RWPE1 (cell line): ENCODE measurements at places on chromosomes 3 and 15.

DNA sequence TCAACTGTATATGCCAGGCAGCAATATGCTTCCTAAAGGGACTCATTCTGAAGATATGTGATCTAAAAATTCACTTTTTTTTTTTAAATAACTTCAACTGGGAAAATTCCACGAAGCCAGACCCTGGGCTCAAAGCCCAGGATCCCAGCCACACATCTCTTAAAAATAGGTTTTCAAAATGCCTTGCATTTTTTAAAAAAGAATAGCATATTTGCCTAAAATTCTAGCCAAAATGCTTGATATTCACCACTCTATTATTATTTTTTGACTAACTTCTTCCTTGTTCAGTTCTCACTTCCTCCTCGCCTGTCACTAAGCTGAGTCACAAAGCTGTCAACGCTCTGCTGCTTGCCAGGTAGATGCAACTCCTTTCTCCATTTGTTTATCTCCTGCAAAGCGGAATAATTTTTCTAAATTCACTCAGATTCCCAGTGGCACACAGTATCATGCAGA lies 28.0 kb upstream of the VGLL4 start:
- no peak for DNase-seq

- peak; percentile 35 for DNase-seq
Measured at GRCh38 chr15:51736751-51737521, 519 bp downstream of the LYSMD2 start.

- no peak for DNase-seq
Measured at GRCh38 chr15:97991972-97992541, 31.6 kb downstream of the ARRDC4 start.

- peak; percentile 20 for DNase-seq
Measured at GRCh38 chr15:29747837-29748417, 74.3 kb downstream of the TJP1 start.
